Activated CD8-positive, alpha-beta memory T cell treated with anti-CD3 and anti-CD28 coated beads for 24 hours (primary cell): ENCODE measurements at places on chromosomes 12 and 14.

GRCh38 chr12:54053751-54054741, at the start of gene HOXC4:
Gene HOXC4, plus strand, starts transcription at chr12:54053835. Its CDS starts 88 bp downstream, at chr12:54053923.
- no peak for DNase-seq

DNA sequence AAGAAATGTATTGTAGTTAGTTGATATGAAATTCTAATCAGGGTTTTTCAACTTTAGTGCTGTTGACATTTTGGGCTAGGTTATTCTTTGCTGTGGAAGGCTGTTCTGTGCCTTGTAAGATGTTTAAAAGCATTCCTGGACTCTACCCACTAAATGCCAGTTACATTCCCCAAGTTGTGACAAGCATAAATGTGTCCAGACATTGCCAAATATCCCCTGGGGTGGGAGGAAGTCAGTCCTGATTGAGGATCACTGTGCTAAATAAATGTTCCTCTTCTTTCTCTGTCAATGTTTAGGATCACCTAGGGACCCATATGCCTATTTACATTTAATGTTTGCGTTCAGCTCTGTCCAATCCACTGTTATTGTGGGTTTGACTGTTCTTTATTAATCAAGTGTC, 268.3 kb downstream of the TMTC2 start:
- no peak for DNase-seq

DNA sequence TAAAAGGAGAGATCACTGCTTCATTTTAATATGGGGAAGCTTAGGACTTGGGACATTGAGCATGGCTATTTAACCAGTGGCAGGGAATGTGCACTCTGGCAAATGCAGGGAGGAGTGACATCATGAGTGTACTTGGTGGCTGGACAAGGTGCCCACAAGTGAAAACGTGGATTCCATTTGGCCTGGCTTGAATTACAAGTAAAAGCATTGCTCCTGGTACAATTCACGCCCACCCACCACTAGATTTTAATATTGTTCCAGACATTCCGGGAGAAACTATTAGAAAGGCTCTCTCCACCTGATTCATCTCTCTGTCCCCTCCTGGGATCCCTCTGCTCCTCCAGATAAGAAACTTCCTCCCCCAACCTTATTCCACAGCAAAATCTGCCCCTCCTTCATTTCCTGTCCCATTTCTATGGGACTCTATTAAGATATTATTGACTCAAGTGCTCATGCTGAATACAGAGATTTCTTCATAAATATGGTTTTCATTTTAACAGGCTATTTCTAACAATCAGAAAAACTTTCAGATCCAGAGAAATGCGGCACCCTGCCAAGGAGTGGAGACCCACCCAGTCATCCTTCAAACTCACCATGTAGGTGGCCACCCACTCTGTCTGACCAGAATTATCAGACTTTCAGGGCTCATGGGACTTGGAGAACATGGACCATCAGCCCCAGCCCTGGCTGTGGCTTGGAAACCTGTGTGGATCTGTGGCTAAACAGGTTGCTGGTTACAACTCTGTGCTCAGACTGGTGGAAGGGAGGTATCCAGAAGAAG, 43.2 kb downstream of the SSPN start:
- DNase-seq, result no peak

DNA sequence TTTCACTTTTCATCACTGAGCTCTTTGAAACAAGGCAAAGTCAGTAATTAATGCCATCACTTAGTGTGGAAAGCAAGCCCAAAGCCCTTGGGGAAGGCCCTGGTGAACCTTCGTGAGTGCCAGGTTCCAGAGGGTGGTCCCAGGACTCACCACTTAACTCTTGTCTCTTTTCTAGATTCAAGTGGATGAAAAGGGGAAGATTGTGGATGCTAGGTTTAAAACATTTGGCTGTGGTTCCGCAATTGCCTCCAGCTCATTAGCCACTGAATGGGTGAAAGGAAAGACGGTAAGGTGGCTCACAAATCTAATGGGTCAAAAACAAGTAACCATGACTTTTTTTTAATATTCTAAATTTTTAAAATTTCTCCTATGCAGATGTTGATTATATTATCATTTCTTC, 2.8 kb downstream of the ISCU start:
- DNase-seq, result peak; percentile 17

- DNase-seq, result no peak
Observed at GRCh38 chr12:14514154-14514842, 53.4 kb downstream of the PLBD1 start.

- no peak for DNase-seq
Observed at GRCh38 chr12:179131-179884, 34.6 kb downstream of the SLC6A12 start.
